ENCODE measurements at places on chromosomes 3 and 15.

GRCh38 chr3:179074656-179075055, 3.0 kb upstream of the ZMAT3 start:
- DNase-seq = no peak

DNA sequence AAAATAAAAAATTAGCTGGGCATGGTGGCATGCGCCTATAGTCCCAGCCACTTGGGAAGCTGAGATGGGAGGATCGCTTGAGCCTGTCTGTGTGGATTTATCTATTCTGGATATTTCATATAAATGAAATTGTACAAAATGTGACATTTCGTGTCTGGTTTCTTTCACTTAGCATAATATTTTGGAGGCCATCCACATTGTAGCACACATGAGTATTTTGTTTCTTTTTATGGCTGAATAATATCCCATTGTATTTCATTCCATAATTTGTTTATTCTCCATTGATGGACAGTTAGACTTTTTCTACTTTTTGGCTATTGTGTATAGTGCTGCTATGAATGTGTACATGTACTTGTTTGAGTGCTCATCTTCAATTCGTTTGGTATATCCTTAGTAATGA, 52.9 kb upstream of the DYNC1LI1 start:
- no peak for DNase-seq

DNA sequence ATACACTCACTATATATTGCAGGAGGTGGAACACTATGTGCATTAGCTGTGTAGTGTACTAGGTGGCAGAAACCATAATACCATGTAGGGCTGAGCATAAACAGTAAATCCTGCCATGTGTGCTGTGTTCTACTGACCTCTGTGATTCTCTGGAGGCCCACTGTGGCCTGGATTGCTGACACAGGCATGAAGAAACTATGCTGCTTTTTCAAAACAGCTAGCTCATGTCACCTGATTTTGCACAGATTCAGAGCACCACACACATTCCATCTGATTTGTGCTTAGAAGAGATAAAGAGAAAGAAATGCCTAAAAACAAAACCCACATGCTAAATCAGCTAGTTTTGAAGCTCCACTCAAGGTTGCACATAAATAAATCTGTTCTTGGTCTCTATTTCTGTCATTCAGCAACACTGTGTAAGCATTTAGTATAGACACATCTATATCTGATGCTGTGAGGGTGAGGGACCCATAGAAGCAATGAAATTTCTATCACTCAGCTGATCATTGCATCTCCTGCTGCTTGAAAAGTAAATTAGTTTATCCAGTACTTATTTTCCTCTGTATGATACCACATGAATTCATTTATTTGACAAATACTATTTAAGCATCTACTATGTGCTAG, 1007.7 kb upstream of the SEMA6D start:
- no peak for DNase-seq

DNA sequence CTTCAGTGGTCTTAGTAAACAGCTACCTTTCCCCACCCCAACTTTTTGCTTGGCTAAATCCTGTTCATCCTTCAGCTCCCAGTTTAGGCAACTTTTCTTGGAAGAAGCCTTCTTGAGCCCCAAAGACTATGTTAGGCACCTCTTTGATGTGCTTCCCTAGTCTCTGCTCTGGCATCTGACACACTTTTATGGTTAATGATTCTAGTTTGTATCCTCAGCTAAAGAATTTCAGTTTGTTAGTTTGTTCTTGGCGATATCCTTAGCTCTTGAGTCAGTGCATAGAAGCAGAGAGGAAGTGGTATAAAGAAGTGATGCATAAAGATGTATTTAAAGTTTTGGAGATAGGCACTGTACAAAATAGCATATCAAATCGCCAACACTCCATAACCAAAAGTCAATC, 168.4 kb downstream of the WDR72 start:
- DNase-seq = no peak

DNA sequence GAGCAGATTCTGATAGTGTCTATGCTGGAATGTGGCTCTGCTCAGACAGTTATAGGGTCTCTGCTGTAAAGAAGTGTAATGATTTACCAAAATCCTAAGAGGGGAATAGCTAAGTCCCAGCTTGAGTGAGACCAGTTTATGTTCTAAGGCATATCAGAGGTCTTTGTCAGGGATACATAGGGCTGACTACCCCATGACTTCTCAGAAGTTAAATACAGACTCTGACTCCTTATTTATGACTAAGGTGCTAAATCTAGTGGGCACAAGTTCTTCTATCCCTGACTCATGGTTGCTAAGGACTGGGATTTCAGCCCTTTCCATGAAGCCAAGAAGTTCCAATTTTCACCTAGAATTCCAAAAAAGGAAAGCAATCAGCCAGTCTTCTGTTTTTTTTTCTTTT, 192.6 kb upstream of the POU1F1 start:
- DNase-seq = no peak

DNA sequence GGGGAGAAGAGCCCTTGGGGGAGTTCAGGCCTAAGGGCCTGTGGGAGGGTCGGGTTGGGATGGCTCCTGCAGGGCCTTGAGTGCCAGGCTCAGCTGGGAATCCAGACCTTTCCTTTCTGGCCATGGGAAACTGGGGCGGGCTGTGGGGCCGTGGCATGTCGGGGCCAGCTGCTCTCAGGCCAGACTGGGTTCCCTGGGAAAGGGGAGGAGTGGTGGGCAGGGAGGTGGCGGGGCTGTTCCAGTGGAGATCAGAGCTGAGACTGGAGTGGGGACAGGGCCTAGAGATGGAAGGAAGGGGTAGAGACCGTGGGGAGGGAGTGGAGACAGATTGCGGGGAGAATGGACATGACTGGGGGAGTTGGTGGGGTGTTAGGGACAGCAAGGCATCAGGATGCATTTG, 20.3 kb downstream of the FBLN2 start:
- DNase-seq = no peak

DNA sequence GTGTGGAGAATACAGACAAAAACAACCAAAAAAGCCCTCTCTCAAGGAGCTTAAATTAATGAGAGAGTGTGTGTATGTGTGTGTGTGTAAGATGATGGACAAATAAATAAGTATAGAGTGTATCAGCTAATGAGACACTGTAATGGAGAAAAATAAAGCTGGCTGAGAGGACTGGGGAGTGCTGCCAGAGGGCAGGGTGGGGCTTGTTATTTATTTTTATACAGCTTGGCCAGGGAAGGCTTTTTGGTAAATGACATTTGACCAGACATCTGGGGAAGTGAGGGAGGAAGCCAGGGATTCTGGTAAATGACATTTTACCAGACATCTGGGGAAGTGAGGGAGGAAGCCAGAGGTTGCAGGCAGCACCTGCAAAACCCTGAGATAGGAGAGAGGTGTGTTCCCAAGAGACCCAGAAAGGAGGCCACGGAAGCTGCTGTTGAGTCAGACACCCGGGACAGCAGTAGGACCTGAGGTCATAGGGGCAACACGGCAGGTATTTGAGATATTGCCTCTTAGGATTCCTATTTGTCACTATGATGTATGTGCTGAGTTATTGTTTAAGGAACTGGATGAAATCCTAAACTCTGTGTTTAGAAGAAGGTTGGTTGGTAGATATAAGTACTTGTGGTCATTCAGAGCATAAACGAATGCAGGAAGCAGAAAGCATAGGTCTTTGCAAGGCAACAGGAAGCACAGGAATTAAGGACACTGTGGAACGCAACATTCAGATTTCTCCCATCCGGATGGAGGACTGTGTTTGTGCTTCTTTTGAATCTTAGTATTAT, 2.7 kb downstream of the SV2B start:
- DNase-seq = no peak

DNA sequence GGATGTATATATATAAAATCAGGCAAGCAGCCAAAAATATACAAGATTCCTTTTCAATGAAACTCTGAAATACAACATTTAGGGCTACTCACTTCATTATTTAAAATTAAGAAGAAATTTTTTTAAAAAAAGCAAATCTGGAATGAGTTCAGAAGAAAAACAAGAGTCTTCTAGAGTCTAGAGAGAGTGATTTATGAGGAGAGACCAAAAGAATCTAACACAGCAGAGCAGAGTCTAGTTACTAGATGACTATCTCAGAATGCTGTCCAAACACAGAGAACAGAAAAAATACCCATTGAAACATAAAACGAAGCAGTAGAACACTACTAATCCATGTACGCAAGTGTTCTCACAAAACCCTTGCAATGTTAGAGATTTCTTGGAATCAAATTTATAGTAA, 275.2 kb upstream of the CBLB start:
- no peak for DNase-seq

DNA sequence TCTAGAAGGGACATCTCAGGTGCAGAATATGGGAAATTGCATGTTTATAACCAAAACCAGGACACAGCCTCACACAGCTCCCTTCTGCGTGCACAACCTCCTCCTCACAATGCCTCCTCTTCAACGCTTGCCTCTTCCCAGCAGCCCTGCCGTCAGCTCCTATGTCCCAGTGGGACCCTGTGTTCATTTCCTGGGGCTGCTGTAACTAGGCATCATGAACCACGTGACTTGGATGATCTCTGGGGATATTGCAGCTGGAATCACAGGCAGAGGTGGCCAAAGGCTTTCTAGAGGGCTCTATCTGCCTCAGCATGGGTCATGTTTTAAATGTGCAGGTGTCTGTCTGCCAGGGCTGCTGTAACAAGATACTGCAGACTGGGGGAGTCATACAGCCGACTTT, 375.3 kb downstream of the OCA2 start:
- DNase-seq = no peak

GRCh38 chr3:177802151-177802900, 605.0 kb upstream of the TBL1XR1 start:
- no peak for DNase-seq

DNA sequence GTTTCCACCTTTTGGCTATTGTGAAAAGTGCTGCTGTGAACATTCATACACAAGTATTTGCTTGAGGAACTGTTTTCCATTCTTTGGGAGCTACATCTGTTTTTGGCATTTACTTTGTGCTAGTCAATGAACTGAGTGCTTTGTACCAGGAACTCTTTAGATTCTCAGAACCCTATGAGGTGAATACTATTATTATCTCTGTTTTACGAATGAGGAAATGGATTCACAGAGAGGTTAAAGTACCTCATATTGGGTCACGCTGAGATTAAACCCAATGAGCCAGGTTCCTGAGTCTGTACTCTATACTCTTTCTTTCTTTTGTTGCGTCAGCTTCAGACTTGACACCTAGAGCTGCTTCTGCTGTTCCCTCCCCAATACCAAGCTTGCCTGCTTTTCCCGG, 358.1 kb downstream of the CNTN4 start:
- DNase-seq = no peak

DNA sequence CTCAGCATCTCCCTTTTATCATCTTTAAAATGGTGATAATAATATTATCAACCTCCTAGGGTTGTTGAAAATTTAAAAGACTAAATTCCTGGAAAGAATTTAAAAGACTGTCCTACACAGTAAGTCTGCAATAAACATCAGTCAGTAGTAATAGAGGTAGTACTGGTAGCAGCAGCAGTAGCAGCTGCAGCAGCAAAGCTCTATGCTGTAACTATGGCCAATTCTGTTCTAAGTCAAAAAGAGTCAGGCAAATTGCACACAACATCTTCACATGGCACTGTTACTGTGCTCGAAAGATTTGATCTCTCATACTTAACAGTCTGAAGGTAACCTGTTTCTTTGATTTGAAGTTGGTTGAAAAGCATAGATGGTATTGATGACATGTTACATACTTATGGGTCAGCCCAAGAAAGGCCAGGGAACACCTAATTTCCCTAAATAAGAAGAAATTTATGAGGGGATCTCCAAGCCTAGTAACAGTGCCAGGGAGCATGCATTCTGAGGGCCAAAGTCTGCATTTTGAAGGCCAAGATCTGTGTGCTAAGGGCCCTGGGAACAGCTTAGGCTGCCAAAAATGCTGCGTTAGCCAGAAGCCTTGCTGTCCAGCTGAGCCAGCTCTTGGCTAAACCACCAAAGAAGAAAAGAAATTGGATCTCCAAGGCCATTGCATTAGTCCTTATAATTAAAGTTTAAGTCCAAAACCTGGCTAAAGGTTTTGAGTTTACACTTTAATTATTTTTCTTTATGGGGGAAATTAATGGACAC, 68.2 kb downstream of the SIDT1 start:
- DNase-seq = no peak

DNA sequence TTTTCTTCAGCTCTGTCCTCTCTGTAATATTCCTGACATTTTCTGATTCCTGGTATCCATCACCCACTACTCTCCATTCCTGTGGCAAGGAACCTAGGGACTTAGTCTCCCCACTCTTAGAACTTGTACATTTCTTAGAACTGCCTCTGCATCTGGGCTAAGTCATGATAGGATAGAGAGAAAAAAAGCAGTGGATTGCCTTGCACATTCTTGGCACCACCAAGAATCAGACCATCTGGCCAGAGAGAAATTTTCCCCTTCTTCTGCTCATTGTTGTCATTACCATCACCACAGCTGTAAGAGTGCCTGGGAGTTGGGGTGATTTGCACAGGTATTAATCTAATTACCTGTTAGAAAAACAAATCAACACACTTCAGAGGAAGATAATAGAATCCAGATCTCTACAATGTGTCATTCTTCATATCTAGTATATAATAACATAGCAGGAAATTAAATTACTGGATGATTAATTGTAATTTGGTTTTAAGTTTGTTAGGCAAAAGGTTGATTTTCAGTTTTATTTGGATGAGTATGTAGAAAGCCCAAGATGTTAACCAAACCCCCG, 264.8 kb upstream of the ZPLD1 start:
- no peak for DNase-seq

DNA sequence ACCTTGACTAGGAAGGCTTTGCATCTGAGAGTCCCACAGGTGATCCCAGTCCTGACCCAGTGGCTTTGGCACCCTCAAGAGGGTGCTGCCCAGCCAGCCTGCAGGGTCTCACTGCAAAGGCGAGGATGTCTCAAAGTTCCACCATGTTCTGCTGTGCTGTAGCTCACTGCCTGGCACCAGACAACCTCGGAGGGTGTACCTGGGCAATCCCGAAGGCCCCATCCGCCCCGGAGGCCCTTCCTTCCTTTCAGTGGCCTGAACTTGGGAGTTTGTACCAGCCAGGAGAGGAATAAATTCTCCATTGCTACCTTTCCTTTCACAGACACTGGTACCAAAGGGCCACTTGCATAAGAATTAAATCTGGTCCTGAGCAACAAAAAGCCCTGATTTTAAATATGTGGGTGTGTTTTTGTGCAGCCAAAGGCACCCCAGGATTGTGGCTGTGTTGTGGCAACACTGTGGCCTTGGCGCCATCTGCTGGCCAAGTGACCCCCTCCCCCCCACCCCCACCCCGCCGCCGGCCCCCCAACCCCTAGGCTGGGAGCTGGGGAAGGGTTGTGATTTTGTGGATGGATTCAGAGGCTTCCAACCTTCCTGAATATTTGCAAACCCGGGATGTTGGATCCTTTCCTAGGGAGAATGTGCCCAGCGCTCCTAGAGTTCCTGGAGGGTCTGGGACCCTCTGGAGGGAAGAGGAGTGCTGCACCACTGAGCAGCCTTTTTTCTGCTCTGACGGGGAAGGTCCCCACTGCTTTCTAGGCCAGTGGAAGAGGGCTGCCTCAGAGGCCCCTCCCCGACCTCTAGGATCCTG, 9.7 kb upstream of the PTPN23 start:
- no peak for DNase-seq

GRCh38 chr3:156826896-156827882, 1.0 kb downstream of the LEKR1 start:
- DNase-seq = no peak

GRCh38 chr15:23395030-23395692, 40.6 kb downstream of the GOLGA8S start:
- no peak for DNase-seq

GRCh38 chr3:46979958-46980497, 562 bp downstream of the NBEAL2 start:
- DNase-seq = no peak

GRCh38 chr3:190883973-190884832, 21.7 kb upstream of the GMNC start:
- DNase-seq = peak; percentile 26
